ENCODE measurements at places on chromosomes 6 and 20. TPM values are rescaled to one million over a fixed set of nuclear protein-coding genes. Genes with fewer than 3 reads are reported as not detected.

GRCh38 chr20:23361119-23361475 lies 885 bp upstream of the GZF1 start:
- DNase-seq, result no peak

DNA sequence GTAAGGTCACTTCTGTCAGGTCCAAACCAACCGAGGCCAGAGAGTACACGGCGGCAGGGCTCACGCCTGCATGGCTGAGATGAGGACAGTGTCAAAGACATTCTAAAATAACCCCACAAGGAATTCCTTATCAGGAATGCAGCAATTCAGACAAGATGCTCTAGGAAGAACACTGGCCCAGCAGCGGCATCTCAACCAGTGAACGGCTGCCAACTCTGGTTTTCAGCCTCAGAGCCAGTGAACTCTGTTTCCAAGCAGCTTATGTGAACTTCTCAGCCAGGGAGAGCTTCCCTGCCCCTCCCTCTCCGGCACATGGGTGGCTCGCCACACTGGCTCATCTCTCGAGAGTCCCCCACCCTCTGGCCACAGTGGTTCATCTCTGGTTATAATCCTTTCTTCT lies 36.9 kb downstream of the KCNQ2 start:
- no peak for DNase-seq

DNA sequence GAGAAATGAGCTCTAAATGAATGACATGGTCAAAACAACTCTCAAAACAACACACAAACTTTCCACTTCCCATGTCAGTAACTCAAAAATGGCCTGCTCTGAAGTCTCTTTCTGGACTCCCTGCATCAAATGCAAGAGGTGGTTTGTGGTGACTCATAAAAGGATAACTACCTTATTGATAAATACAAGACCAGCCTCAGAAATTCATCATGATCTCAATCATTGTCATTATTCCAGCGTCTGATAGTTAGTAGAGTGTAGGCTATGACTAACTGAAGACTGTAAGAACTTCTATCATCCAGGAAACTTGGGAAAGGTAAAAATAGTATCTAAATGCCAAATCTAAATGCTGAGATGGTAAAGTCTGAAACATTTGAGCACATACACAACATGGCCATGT lies 369.4 kb downstream of the BMP2 start:
- no peak for DNase-seq

Gene OOEP
- polyA plus RNA-seq, result not detected

GRCh38 chr20:745683-746301 lies 22.5 kb downstream of the SLC52A3 start:
- DNase-seq, result no peak

Data from forelimb muscle (tissue), 1 donor.